Amniotic stem cell (primary cell): ENCODE measurements at places on chromosomes 4 and X.

DNA sequence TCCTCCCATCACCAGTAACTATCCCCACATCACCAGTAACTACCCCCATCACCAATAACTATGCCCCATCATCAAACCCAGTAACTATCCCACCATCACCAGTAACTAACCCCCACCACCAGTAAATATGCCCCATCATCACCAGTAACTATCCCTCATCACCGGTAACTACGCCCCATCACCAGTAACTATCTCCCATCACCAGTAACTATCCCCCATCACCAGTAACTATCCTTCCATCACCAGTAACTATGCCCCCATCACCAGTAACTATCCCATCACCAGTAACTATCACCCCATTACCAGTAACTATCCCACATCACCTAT, 2.9 kb downstream of the ASMTL start:
- no peak for DNase-seq

- DNase-seq = no peak
Measured at GRCh38 chr4:523601-524000, 24.6 kb downstream of the PIGG start.

DNA sequence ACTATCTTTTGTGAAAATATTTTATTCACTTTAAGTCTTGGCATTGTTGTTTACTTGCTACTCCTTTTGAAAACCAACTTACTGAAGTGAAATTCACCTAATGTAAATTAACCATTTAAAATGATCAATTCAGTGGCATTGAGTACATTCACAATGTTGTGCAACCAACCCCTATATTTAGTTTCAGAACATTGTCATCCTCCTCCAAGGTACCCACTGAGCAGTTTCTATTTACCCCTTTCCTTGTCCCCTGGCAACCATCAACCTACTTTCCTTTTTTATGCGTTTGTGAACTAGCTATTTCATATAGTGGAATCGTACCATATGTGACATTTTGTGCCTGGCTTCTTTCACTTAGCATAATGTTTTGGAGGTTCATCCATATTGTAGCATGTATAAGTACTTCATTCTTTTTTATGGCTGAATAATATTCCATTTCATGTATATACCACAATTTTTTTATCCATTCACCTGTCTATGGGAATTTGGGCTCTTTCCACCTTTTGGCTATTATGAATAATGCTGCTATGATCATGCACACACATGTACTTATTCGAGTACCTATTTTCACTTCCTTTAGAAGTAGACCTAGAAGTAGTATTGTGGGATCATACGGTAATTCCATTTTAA, 85.0 kb downstream of the WWC2 start:
- DNase-seq = no peak

DNA sequence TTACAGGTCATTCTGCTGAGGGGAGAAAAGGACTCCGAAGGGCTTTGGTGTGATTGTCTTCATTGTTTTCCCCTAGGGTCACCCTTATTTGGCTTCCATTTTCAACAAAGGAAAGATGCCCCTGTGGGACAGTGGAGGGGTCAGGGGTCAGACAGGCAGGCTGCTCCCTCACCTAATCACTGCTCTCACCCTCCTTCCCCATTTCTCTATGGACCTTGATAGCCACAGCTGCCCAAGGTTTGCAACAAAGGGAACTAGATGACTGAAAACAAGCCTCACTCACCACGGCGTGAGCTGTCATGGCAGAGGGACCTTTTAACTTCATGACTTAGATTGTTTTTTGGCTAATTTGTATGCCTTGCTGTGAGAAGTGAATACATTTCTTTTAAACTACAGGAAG, 40.7 kb downstream of the C4orf51 start:
- DNase-seq = no peak

GRCh38 chr4:56699537-56700105, 18.5 kb upstream of the HOPX start:
- DNase-seq = no peak

DNA sequence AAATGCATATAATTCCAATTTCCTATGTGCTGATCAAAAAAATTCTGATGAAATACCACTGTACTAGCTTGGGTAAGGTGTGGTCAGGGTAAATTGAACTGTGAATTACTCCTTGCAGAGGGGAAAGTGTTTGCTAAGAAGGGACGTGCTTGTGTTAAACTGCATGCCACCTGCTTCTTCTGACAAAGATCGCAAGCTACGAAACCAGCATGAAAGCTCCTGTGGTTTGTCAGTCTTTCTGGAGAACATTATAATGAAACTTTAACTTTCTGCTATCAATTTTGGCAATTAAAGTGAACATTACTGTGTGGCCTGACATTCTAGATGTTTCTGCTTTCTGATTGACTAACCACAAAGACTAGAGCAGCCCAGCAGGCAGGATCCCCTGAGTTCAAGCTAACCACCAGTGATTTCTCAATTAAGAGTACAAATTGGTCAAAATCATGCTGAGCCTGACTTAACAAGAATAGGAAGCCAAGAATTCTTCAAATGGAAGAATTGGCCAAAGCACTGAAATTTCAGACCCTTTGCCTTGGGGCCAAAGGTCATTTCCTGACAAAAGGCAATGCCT, 239.0 kb downstream of the SLITRK2 start:
- DNase-seq = no peak

DNA sequence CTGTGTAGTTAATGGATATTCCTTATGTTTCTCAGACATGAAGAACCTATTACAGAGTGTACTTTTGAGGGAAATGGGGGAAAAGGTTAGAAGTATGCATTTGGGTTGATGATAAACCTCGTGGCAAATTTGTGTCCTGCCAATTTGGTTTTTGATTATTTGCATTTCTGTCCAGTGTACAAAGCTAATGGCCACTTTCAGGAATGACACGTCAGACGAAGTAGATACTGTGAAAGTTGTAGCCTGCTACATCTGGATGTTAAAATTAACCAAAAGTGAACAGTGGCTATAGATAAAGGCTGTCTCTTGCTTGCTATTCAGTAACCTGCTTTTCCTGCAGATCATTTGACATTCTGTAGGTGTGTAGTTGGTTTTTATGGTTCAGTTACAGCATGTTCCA, 1.0 kb downstream of the PRDX4 start:
- no peak for DNase-seq

DNA sequence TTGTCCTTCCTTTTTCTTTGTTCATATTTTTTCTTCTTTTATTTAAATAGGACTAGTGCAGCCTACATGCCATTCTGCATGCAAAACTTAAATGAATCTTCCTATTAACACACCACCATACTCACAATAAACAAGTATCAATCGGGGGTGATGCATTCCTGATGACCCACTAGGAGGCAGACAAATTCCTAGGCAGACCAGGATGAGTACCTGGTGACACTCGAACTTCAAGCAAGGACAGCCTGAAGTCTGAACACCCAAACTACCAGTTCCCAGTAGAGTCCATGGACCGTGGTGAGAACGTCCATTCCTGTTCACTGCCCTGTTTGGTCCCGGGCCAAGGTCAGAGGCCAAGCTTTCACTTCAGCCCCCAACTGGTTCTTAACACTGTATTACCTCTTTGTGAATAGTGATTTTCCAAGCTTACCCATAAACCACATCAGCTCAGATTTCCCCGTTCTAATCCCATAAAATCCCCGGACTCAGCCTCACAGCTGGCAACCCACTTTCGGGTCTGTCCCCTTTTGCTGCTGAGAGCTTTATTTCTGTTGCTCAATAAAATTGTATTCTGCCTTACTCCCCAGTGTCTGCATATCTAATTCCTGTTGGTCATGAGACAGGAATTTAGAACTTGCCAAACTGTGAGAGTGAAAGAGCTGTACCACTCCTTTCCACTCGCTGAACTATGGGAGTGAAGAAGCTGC, 1286.6 kb downstream of the FSTL5 start:
- no peak for DNase-seq

GRCh38 chrX:45295259-45295986, 94.7 kb upstream of the DIPK2B start:
- no peak for DNase-seq

DNA sequence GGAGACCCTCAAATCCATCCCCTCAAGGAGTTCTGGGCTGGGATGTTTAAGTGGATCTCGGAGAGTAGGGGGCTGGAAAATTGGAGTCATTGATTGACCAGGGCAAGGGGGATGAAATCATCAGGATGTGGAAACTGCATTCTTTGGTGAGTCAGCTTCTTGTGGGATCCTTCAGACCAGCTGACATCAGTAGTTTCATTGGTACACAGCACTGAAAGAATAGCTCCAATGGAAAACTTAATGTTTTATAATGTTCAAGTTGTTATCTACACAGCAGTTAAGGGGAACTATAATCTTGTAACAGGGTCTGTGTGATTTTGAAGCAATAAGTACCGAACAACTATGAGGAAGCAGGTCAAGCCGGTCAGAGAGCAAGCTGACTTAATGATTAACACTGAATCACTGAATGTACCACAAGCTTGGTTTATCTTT, 506.1 kb downstream of the RPA4 start:
- DNase-seq = peak; percentile 3

DNA sequence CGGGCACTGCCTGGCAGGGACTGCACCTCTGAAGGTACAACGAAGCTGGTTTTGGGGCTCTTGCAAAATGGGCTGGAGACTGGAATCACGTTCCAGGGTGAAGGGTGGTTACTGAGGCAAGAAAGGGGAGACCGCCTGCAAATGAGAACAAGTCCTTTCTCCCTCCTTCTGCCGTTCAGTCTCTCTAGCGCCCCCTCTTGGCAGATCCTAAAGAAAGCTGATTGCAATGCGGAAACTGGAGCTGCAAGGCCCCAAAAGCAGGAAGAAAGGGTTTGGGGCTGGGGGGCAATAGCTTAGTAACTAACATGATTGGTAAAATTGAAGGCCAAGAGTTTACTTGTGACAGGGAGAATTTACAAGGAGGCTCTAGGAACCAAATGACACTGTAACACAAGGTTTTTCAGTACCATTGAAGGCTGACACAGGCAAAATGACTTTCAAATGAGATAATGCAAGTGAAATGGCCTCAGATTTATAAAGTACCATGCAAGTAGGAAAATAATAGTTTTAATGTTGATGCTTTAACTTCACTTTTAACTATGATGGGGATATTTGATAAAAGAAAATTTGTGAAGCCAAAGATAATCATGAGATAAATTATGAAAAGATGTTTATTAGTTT, 222.7 kb upstream of the HAND2 start:
- DNase-seq = no peak

- DNase-seq = no peak
Measured at GRCh38 chrX:2521092-2521926, 20.5 kb upstream of the DHRSX start.

GRCh38 chr4:120736312-120736711, 186.2 kb downstream of the PRDM5 start:
- DNase-seq = no peak

DNA sequence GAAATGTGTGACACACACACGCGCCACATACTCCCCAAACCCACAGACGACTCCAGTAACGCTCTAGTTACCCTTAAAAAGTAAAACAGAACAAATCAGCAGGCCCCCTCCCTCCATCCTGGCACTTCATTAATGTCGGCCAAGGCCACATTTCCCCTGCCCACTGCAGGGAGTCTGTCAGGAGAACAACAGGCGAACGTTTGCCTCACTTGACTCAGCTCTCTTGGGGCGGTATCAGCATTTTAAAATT, 671 bp upstream of the FHIP1A start:
- DNase-seq = no peak

DNA sequence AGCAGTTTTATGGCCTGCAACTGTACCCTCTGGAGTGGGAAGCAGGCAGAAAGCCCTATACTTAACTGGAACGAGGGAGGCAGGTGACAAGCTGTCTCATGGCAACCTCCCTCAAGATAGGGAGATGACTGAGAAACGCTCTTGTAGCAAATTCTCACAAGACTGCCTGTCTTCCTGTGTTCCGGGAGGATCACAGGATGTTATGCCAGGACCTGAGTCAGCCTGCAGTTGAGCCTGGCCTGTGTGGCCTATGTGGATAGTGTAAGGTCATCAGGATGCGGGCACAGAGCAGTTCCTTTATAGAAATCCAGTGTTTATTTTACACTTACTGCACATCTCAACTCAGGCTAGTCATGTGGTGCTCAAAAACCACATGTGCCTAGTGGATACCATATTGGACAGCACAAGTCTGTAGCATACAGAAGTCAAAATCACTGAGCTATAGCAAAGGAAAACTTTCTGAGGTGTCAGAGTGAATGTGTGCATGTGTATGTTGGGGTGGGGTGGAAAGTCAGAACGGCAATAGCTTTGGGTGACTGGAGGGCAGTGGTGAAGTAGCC, 25.2 kb downstream of the TAF7L start:
- DNase-seq = no peak

DNA sequence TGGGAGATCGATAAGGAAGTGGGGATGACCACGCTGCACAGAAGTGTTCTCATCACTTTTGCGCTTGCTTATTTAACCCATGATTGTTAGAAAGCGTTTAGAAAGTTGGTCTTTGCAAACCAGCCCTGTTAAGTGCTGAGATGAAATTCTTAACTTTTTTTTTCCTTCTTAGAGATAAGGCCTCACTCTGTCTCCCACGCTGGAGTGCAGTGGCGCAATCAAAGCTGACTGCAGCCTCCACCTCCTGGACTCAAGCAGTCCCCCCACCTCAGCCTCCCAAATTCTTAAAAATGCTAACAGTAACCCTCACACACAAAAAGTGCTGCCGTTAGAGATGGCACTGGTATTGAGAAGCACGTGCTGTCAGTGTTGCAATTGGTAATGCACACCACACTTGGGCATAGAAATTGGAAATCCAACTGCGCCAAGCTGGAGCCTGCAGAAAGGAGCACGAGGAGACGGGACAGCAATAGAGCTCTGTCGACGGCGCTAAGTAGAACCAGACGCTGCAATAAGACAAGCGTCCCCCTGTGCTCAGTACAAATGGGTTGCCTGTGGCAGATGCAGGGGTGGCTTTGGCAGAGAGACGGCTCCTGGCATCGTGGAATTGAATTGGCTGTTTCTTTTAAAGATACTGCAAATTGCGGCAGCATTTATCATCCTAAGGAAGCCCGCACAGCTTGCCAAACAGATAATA, 113.4 kb downstream of the TBL1X start:
- no peak for DNase-seq
